Kidney (tissue), 22 donors: ENCODE measurements at places on chromosomes 1 and 21.
A peak's percentile ranks its signal among the peaks of the same experiment; 100 is the strongest.

- H3K36me3 ChIP-seq: no peaks in the 10 kb centered on the region
- no peaks in the 10 kb centered on the region for H3K27me3 ChIP-seq
Measured at GRCh38 chr1:30461640-30462039, 261.7 kb downstream of the MATN1 start.

DNA sequence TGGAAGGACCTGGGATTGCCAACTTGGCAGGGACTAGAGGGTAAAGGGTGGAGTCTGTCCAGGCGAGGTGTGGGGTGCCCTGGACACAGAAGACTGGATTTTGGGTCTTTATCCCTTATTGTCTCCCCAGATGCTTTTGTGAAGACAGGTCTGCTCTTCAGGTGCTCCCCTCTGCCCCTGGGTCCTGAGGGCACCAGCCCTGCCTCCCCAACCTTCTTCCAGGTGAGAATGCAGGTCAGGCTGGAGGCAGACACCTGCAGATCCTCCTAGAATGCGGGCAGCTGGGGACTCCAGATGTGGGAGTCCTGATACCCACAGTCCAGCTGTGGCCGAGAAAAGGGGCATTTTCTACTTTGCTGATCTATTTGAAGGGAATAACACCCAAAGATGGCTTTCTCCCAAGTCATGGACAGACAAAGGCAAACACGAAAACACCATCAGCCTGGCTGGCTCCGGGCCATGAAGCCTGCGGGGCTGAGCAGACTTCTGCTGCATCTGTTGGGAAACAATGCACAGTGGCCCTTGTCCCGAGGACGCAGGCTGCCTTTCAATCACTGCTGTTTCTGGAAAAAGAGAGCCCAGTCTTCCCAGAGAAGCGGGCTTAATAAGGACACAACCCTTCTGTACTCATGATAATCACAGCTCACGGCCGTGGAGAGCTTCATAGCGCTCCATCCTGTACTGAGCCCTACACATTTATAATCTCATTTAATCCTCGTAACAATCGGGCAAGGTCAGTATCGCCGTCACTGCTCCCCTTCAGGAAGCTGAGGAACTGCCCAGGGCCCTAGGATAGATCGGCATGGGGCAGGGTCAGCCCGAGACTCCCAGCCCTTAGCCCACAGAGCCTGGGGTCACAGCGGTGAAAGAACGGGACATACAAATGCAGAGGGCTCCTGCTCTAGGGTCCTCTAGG, 62.0 kb upstream of the ABCG1 start:
- H3K27me3 ChIP-seq: no peaks in the 10 kb centered on the region
- DNase-seq: no peak
- no peaks in the 10 kb centered on the region for H3K36me3 ChIP-seq
- H3K4me1 ChIP-seq: no peaks in the 10 kb centered on the region

DNA sequence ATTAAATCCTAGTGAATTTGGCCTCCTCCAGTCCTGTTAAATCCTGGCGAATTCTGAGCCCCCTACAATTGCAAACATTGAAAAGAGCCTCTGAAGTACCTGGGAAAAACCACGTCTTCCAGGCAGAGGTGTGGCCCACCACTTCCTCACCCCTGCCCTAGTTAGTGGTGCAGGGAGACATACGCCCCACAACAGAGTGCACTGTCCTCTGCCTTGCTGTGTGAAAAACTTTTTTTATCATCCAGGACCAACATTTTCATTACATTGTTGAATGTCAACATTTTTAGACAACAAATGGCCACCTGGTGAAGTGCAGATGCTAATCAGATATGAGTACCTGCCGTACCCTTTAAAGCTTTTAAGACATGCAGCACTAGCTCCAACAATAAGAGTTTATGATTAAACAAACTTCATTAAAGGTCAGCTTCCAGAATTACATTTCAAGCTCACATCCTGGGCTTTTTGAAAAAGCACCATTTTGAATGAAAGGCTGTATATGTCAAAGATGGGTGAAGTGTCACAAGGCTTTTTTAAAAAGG, 13.6 kb upstream of the TMPRSS2 start:
- peak overlapping the region; percentile 51 for H3K27ac ChIP-seq
- no peak overlapping the region for H3K4me3 ChIP-seq
- H3K4me1 ChIP-seq: no peaks in the 10 kb centered on the region

GRCh38 chr1:19007491-19008441, 51.3 kb upstream of the IFFO2 start:
- H3K27me3 ChIP-seq: no peaks in the 10 kb centered on the region
- H3K36me3 ChIP-seq: no peaks in the 10 kb centered on the region
- H3K4me1 ChIP-seq: peaks cover 27% of the 10 kb centered on the region
- H3K4me3 ChIP-seq: no peak overlapping the region

DNA sequence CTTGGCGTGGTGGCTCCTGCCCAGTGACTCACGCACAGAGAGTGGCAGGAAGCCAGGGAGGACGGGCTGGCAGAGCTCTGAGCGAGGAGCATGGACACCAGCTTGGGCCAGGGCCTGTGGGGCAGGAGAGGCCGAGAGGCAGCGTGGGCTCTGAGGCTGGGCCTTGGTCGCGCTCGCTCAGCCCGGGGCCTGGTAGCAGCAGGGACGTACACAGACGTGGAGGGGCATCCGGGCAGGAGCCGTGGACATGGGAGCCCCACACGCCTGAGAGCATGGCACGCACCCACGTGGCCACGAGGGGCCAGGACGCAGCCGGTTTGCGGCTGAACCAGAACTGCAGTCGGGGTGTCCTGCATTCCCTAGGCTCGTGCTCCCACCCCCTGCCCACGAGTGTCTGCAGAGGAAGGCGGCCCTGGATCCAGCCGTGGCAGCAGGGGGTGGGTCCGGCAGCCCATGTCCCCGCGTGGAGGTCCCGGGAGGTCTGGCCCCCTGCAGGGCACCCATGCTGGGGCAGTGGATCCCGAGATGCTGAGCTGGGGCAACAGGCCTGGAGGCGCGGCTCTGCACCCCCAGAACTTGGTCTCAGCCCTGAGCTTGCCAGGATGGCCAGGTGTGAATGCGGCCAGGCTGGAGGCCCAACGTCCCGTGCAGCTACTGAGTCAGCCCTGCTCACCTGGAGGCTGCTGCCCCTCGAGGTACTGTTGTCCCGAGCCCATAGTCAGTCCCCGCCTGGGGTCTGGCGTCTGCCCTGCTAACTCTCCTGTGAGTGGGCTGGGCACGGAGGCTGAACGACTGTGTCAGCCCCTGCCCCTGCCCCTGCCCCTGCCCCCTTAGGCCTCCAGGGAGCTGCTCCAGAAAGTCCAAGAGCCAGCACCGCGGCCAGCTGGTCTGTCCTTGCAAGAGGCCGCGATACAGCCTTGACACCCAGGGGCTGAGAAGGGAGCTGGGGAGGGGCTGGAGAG, 61.6 kb downstream of the SLX9 start:
- no peak for DNase-seq
- no peaks in the 10 kb centered on the region for H3K4me1 ChIP-seq
- H3K4me3 ChIP-seq: no peak overlapping the region

DNA sequence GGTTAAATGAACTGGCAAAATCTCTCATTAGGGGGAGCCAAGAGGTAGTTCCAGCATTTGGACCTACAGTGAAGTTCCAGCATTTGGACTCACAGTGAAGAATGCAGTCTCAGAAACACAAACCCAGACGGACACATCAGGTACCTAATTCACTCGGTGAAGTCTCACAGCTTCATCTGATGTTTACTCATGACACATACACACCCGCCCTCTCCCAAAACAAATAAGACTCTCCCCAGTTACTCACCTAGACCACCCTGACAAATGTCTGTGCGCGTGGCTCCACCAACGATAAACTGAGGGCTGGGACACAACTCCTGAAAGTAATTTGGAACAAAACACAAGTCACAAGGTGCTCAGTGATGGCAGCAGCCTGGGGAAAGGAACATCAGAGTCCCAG, 11.4 kb downstream of the CAPN8 start:
- no peaks in the 10 kb centered on the region for H3K27me3 ChIP-seq
- H3K4me3 ChIP-seq: no peak overlapping the region
- H3K4me1 ChIP-seq: no peaks in the 10 kb centered on the region
- no peaks in the 10 kb centered on the region for H3K36me3 ChIP-seq

GRCh38 chr21:17858747-17859146, 39.6 kb upstream of the C21orf91 start:
- no peak overlapping the region for H3K27ac ChIP-seq
- H3K4me3 ChIP-seq: no peak overlapping the region
- no peaks in the 10 kb centered on the region for H3K4me1 ChIP-seq
